Caudate nucleus (tissue), 63 donors: ENCODE measurements at places on chromosomes 1 and 21.
A peak's percentile ranks its signal among the peaks of the same experiment; 100 is the strongest.

DNA sequence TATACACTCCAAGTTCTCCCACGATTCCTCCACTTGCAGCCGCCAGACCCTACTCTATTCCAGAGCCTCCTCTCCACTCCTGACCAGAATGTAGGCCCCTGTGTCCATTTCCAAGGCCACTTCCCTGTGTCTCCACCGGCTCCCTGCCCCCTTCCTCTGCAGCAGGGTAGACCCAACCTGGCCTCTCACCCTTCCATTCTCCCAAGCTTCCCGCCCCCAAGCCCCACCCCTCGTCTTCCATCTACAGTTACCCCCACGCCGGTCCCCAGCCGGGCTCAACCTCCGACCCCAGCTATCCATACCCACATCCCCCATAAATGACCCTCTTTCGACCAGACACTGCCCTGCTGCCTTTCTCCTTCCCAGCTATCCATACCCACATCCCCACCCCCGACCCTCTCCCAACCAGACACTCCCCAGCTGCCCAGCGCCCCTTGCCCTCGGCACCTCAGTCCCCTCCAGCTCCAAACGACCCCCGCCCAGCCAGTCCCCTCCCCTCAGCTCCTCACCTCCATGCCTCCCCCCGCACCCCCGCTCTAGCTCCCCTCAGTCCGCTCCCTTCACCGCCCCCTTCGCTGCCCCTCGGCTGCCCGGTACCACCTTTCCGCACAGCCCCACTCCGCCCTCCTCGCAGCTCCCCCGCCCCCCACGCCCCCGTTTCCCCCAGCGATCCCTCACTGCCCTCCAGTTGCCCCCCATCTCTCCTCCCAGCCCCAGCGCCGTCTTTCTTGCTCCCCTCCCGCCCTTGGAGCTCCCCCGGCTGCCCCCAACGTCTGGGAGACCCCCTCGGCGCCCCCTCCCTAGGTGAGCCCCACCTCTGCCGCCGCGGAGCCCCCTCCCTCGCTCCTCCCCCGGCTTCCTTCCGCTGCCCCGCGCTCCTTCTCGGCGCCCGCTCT lies 670 bp downstream of the RAB3B start:
- no peak for DNase-seq

GRCh38 chr1:82266351-82266750 lies 465.6 kb downstream of the ADGRL2 start:
- DNase-seq: no peak

DNA sequence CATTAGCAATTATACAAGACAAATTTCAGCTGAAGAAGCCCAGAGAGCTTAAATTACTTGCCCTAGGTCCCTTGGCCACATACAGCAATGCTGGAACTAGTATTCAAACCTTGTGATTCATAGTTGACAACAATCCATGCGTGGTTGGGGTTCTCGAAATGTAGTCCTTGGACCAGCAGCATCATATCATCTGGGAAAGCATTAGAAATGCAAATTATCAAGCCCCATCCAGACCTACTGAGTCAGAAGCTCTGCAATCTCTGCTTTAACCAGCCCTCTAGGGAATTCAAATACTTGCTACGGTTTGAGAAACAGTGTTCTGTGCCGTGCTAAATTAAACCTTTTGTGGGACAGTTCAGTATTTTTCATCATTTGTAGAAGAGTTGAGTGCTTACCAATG lies 65.1 kb downstream of the CLIC6 start:
- no peak for DNase-seq

DNA sequence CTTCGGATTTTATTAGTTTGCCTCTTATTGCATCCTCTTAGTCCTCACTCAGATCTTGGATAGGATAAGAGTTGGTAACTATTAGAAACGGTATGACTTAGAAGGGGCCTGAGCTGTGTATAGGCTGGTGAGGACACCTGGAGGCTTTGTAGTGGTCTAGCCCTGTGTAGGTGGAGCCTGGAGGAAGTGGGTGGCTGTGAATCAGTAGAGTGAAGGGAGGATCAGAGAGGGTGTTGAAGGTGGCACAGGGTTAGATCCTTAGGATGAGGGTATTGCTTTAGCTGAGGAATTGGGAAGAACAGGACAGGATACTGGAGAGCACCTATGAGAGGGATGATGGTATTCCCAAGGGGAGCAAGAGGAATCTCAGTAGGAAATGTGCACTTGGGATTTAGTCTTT lies 5.7 kb downstream of the VANGL1 start:
- DNase-seq: no peak

DNA sequence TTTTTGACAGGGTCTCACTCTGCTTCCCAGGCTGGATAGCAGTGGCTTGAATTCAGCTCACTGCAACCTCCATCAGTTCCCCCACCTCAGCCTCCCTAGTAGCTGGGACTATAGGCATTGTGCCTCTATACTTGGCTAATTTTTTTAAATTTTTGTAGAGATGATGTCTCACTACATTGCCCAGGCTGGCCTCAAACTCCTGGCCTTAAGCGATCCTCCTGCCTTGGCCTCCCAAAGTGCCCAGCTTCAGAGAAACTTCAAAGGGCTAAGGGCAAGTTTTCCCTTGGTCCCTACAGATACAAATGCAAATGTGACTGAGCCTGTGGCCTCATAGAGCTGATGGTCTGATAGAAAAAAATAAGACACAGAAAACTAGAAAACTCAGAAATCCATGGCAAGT lies 52.9 kb upstream of the PRRC2C start:
- no peak for DNase-seq

GRCh38 chr1:67060811-67061218 lies 6.9 kb upstream of the SLC35D1 start:
- DNase-seq: no peak

- DNase-seq: no peak
These were observed 34.9 kb upstream of the PTGFRN start for GRCh38 chr1:116874733-116875249.

GRCh38 chr1:155076371-155076770 lies 2.3 kb upstream of the EFNA3 start:
- DNase-seq: no peak

GRCh38 chr1:76269155-76269554 lies 194.6 kb downstream of the ST6GALNAC3 start:
- DNase-seq: no peak

DNA sequence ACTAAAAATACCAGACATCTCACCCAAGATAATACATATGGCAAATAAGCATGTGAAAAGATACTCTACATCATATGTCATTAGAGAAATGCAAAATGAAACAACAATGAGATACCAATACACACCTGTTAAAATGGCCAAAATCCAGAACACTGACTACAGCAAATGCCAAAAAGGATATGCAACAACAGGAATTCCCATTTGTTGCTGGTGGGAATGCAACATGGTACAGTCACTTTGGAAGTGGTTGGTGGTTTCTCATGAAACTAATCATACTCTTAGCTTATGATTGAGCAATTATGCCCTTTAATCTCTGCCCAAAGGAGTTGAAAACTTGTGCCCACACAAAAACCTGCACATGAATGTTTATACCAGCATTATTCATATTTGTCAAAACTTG lies 6.4 kb upstream of the RGS2 start:
- no peak for DNase-seq

DNA sequence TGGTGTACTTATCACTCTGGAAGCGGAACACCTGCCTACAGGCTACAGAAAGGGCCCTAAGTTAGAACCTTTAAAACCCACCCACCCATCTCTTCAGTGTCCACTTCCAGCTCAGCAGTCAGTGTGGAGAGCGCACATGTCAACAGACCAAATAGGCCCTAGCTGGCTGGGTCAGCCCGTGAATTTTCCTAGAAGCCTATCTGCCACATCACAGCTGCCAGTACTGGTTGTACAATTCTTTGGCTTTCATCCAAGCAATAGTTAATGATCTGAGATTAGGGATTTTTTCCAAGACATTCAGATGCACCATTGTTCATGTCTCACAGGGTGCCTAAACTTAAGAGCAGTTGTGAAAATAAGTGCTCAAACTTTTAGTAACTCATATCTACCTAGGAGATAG lies 197.1 kb downstream of the KCNK2 start:
- no peak for DNase-seq

DNA sequence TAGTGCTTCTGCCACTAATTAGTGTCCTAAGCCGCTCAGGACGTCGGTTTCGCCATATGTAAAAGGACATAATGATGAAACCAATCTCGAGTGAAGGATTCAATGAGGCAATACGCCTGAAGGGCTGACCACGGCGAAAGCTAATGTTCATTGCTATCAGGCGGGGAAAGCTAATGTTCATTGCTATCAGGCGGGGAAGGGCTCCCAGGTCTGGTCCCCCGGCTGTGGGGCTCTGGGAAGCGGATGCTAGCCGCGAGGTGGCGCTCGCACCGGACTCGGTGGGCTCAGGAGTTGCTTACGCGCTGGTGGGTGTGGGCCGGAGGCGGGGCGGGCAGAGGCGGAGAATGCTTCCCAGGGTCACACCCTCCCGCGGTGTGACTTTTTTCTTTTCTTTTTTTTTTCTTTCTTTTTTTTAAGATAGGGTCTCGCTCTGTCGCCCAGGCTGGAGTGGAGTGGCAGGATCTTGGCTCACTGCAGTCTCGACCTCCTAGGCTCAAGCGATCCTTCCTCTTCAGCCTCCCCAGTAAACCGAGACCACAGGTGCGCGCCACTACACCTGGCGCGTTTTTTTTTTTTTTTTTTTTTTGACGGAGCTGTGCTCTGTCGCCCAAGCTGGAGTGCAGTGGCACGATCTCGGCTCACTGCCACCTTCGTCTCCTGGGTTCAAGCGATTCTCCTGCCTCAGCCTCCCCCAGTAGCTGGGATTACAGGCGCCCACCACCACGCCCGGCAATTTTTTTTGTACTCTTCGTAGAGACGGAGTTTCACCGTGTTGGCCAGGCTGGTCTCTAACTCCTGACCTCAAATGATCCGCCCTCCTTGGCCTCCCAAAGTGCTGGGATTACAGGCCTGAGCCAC lies 1.1 kb upstream of the PEAR1 start:
- DNase-seq: peak; percentile 73

DNA sequence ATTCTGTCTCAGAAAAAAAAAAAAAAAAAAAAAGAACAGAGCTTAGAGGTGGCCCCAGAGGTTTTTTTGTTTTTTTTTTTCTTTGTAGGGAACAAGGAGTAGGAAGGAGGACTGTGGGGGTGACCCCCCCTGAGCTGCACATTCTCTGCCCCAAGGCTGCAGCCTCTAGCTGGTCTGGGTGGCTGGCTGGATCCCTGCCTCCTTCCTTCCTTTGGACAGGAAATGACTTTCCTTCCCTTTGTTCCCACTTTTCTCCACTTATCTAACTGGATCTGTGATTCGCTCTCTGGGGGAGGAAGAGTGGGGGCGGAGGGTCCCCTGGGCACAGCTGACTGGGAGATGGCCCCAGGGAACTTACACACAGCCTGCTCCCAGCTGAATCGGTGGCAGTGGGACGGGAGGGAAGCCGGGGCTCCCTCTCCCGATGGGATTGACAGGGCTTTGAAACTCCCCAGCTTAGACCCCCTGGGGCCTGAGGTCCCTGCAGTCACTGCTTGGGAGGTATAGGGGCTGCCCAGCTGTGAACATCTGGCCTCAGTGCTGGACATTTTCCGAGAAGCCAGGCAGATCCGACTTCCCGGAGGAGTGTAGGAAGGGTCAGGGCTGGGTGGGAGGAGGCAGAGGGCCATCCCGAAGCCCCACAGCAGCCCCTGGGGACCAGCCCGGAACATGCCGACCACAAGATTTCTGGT lies 2.1 kb downstream of the FBLIM1 start:
- DNase-seq: no peak

GRCh38 chr1:162663086-162663485 lies 30.8 kb downstream of the DDR2 start:
- DNase-seq: no peak

GRCh38 chr1:65431111-65431705 lies 10.7 kb downstream of the LEPR start:
- DNase-seq: no peak

DNA sequence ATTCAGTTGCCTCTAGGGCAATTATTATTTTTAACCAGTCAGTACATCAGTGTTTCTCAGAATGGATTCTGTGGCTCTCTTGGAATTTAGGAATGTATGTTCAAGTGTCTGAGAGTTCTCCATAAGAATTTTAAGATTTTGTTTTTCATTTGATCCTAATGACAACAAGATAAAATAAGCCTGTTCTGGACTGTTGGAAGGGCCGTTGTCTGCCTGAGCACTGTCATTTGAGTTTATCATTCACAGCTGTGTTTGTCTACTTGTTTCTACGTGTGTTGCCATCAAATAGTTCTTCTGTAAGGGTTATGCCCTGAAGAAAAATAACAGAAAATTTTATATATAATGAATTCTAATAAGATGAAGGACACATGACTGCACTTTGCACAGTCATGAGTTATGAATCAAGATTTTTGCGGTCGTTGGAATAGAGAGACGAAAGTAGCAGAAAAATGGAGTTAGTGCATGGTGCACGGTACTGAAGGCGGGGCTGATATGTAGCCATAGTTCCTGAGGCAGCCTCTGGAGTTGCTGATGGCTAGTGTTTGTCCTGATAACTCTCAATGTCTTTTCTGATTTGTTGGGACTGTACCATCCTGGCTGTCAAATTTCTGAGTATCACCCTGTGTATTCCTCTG lies 92.5 kb downstream of the NOS1AP start:
- no peak for DNase-seq

DNA sequence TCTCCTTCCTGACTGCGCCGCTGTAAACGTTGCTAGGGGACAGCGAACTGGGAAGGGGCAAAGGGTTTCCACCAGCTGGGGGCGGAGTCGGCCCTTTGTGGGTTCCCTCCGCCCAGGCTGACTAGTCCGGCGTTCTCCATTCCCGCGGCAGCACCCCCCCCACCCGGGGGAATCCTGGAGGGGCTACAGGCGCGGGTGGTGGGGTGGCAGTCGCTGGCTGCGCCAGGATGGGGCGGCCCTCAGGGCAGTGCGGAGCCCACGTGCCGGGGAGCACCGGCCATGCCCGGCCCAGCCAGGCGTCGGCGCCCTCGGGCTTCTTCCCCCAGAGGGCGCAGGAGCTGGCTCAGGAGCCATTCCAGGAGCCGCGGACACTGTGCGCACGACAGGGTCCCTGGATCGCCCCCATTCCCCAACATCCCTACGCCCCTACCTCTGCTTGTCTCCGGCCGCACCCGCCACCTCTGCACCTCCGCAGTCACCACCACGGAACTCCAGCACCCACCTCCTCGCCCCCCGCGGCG lies 476 bp downstream of the BATF3 start:
- no peak for DNase-seq

GRCh38 chr1:207346513-207346912 lies 25.0 kb downstream of the CD55 start:
- DNase-seq: no peak

DNA sequence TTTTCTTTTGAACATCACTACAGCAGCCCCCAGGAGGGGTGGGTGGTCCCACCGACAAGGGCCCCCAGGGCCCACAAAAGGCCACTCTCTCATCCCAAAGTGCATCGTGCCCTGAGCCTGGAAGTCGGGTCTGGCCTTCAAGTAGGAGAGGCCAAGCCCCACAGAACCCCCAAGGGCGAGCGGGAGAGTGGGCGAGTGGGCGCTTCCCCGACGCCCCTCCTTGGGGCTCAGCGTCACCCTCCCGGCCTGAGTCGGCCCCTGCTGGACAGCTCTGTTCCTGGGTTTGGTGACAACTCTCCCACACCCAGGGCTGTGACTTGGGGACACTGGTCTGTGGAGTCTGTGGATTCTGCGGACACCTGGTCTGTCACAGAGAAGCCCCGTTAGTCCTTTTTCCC lies 42.2 kb upstream of the COL18A1 start:
- DNase-seq: no peak
